ENCODE measurements at places on chromosomes 11 and 22. TPM values are rescaled to one million over a fixed set of nuclear protein-coding genes. Genes with fewer than 3 reads are reported as not detected.
A peak's percentile ranks its signal among the peaks of the same experiment; 100 is the strongest.

- no peak overlapping the region for H3K27ac ChIP-seq
- peaks cover 4% of the 10 kb centered on the region for H3K27me3 ChIP-seq
- H3K4me1 ChIP-seq: peaks cover 1% of the 10 kb centered on the region
Observed at GRCh38 chr22:48907591-48907990, 920.1 kb downstream of the BRD1 start.

GRCh38 chr11:19663206-19663605, 49.4 kb upstream of the NAV2 start:
- no peak overlapping the region for H3K27ac ChIP-seq
- H3K27me3 ChIP-seq: peaks cover 14% of the 10 kb centered on the region
- DNase-seq: no peak
- no peaks in the 10 kb centered on the region for H3K36me3 ChIP-seq

DNA sequence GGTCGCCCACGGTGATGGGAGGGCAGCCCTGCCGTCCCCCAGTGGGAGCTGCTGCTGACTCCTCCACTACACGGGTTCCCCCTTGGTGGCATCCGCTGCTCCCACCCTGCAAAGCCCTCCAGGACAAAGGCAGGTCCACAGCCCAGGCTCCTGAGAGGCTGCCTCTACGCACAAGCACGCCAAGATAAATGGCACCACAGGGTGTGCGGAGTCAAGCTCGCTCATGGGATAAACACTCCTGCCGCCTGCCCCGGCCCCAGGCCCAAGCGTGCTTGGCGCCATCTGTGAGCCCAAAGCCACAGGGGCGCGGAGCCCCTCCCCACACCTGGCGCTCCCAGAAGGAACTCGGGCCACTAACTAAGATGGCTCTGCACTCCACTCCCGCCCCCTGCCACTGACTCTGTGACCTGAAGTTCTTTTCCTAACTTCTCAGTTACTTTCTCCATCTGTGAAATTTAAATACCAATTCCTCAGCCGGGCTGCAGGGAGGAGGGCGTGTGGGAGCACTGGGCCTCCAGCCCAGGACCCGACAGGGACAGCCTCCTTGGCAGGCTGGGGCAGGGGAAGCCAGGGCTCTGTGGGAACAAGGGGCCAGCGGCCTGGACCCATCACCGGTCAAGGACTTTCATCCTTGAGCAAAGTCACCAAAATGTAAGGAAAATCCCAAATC, 14.9 kb downstream of the EHD1 start:
- H3K4me1 ChIP-seq: peaks cover 92% of the 10 kb centered on the region
- H3K36me3 ChIP-seq: peaks cover 8% of the 10 kb centered on the region
- H3K27me3 ChIP-seq: no peaks in the 10 kb centered on the region
- no peak overlapping the region for H3K4me3 ChIP-seq
- peak overlapping the region; percentile 92 for H3K27ac ChIP-seq

DNA sequence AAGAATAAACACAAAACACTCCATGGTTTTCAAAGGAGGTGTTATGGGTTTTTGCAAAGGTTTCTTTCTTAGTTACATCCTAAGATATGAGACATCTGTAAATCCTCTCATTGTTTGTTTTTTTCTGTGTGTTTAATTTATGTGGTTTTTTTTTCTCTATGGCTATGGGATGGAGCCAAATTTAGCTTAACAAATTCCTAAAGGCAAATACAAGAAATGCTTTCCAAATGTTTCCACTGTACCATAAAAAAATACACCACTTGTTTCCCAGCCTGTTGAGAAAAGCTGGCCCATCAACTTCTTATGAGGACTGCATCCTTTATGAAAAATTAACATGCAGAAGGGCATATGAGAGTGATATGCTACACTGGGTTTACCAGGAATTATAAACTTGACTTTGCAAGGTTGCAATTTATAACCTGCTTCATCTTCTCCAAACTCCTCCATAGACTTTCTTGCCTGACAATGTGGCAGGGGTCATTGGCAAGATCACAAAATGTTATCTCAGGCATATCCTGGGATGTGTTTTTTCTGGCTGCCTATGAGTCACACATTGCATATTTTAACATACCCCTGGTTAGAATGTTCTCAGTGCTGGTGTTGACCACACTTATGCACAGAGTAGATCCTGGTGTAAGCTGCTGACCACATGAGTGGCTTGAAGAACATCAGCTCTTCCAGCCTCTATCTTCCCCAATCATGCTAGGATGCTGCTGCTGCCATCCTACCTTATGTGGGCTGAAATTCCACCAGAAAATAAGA, 137.6 kb upstream of the TTC12 start:
- H3K4me3 ChIP-seq: no peak overlapping the region
- no peaks in the 10 kb centered on the region for H3K36me3 ChIP-seq
- no peaks in the 10 kb centered on the region for H3K4me1 ChIP-seq
- H3K27ac ChIP-seq: no peak overlapping the region

DNA sequence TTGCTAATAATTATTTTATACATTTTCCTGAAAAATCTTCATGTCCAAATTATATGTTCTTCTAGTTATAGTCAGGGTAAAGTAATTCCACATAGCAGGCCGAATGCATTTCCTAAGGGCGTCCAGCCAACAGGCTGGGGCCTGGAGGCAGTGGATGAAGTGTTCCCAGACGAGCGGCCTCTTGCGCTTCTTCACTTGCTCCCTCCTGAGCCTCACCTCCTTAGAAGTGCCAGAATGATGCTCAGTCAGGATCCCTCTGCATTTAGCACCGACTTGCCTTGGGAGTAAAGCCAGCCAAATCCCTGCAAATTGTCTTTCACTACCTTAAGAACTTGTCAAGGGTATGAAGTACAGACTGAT, 1.5 kb downstream of the OLFML1 start:
- H3K4me3 ChIP-seq: no peak overlapping the region
- H3K27ac ChIP-seq: peak overlapping the region; percentile 32
- H3K36me3 ChIP-seq: no peaks in the 10 kb centered on the region
- H3K4me1 ChIP-seq: peaks cover 6% of the 10 kb centered on the region
- no peak for DNase-seq

- no peak for DNase-seq
- H3K27me3 ChIP-seq: peaks cover 23% of the 10 kb centered on the region
- no peaks in the 10 kb centered on the region for H3K36me3 ChIP-seq
- no peak overlapping the region for H3K4me3 ChIP-seq
Observed at GRCh38 chr22:32354360-32355351, 3.0 kb upstream of the RFPL3 start.

- no peaks in the 10 kb centered on the region for H3K27me3 ChIP-seq
- peak; percentile 79 for DNase-seq
- peak overlapping the region; percentile 61 for H3K27ac ChIP-seq
- H3K4me3 ChIP-seq: peak overlapping the region; percentile 65
- peaks cover 67% of the 10 kb centered on the region for H3K4me1 ChIP-seq
Observed at GRCh38 chr22:22207845-22208564, 36.6 kb upstream of the VPREB1 start.

DNA sequence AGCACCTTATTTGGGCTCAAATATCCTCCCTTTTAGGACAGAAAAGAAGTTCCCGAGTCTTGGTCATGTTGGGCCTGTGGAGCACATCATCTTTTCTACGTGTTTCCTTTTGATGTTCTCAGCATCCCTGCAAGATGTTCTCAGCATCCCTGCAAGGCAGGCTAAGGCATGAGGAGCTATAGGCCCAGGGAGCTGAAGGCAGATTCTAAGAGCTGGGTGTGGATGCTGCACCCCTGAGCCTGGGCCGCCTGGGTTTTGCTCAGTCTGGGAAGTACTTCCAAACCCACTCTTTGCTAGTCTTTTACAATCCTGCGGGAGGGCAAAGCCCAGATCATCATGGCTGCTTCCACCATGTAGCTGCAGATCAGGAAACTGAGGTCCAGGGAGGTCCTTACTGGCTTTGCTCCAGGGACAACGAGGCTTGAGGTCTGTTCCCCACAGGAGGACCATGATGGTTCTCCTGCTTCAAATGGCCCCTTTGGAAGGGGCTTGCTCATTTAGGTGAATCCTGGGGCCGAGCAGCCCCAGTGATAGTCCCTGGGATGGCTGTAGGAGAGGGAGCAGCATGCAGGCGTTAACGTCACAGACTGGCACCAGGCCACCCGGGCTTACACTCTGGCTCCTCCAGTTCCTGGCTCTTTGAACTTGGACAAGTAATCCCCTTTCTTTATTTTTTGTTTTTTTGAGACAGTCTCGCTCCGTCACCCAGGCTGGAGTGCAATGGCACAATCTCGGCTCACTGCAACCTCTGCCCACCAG, 10.6 kb downstream of the LRRC75B start:
- H3K27ac ChIP-seq: no peak overlapping the region
- no peak overlapping the region for H3K4me3 ChIP-seq
- no peaks in the 10 kb centered on the region for H3K36me3 ChIP-seq
- no peaks in the 10 kb centered on the region for H3K4me1 ChIP-seq

GRCh38 chr11:10233581-10233980, 60.4 kb downstream of the SBF2 start:
- no peaks in the 10 kb centered on the region for H3K27me3 ChIP-seq
- DNase-seq: no peak
- no peak overlapping the region for H3K27ac ChIP-seq
- H3K36me3 ChIP-seq: peaks cover 7% of the 10 kb centered on the region

DNA sequence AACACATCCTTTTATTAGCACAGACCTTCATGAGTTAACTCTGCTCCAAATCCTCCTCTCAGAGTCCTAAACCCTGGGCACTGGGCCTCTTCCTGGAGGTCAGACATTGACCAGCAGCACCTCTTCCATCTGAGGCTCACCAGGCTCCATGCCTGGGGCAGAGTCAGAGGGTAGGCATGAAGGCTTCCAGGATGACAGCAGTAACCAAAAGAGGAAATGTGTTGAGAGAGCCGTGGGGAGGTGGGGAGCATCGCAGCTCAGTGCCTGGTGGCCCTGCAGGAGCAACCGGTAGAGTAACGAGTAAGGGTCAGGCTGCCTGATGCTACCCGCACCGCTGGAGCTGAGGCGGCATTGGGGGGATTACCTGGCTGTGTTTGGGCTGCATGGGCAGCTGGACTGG, 9.4 kb upstream of the NAV2 start:
- H3K4me3 ChIP-seq: no peak overlapping the region
- no peak overlapping the region for H3K27ac ChIP-seq
- no peak for DNase-seq
- H3K36me3 ChIP-seq: no peaks in the 10 kb centered on the region
- H3K27me3 ChIP-seq: peaks cover 39% of the 10 kb centered on the region

DNA sequence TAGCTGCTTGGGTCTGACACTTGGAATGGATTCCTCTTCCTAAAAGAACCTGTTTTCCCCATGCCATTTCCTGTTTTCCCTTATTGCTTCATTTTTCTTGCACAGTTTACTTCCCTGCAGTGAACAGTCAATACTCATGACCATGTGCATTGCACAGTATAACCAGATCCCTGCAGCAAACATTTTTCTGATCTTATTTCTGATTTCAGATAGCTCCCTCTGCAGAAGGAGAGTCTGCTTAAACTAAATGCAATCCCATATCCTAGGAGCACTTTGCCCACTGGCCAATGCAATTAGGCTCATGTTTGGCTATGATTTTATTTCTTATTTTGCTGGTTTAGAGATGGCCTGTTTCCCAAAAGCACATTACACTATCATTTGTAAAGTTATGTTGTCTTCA, 96.7 kb upstream of the CD44 start:
- H3K4me3 ChIP-seq: no peak overlapping the region
- no peaks in the 10 kb centered on the region for H3K27me3 ChIP-seq
- H3K27ac ChIP-seq: peak overlapping the region; percentile 99
- no peaks in the 10 kb centered on the region for H3K36me3 ChIP-seq
- H3K4me1 ChIP-seq: peaks cover 33% of the 10 kb centered on the region
- no peak for DNase-seq

DNA sequence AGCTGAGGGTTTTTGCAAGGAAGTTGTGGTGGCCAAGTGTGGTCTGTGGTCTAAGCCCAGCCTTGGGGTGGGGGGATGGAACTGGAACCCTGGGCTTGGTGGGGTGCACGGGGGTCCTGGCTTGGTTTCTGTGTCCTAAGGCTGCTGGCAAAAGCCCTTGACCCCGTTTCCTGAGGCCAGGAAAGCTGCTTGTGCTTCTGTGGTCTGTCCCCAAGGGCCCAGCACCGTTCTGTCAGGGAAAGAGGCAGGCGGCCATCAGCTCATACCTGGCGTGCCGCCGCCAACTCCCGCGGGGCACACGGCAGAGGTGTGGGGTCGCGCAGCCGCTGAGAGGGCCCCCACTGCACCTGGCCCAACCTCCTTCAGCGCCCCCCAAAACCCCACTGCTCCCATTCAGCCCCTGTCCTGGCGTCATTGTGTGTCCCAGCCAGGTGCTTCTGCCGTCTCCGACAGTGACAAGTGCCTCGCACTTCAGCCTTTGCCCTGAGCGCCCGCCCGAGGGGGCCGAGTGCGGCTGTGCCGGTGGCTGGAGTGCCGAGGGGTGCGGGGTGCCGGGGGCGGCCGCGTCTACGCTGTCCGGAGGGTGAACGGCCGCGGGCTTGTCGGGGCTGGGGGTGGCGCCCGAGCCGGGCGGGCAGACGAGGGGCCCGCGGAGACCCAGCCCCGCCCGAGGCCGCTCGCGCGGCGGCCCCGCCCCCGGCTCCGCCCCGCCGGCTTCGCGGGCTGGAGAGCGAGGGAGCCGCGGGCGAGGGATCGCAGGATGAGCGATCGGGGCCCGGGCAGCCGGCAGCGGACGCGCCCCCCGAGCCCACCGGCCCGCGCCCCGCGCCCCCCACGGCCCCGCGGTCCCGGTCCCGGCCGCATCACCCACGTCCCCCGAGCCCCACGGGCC, at the start of gene CNIH2:
Gene CNIH2 (plus strand): TSS at position 705 of the 892 bp plus-strand sequence. CDS start 282 bp downstream, outside the sequence.
- peaks cover 42% of the 10 kb centered on the region for H3K4me1 ChIP-seq
- peak; percentile 55 for DNase-seq
- peak within 1 kb of the TSS; percentile 96 for H3K27ac ChIP-seq
- H3K27me3 ChIP-seq: peaks cover 17% of the 10 kb centered on the region
- peaks cover 8% of the 10 kb centered on the region for H3K36me3 ChIP-seq

DNA sequence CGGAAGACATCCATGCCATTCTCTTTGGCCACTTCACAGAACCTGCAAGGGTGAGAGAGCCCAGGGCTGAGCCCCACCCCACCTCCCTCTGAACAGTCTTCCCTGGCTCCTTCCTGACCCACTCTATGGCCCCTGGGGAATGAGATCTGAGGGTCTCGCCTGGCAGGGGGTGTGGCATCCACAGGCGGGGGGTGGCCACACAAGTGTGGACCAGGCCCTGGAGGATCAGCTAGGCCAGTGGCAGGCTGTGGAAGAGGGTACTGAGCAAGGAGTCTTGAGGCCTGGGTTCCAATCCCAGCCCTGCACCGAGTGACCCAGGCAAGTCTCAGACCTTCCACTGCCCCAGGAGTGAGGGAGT, 5.6 kb upstream of the LRFN4 start:
- H3K27me3 ChIP-seq: no peaks in the 10 kb centered on the region
- no peak overlapping the region for H3K27ac ChIP-seq
- peaks cover 8% of the 10 kb centered on the region for H3K4me1 ChIP-seq
- H3K4me3 ChIP-seq: no peak overlapping the region
- no peak for DNase-seq

- no peaks in the 10 kb centered on the region for H3K27me3 ChIP-seq
- H3K4me1 ChIP-seq: no peaks in the 10 kb centered on the region
- H3K4me3 ChIP-seq: no peak overlapping the region
- H3K36me3 ChIP-seq: peaks cover 7% of the 10 kb centered on the region
- no peak overlapping the region for H3K27ac ChIP-seq
Observed at GRCh38 chr22:44099696-44100095, 75.6 kb downstream of the PARVB start.

GRCh38 chr11:81989093-81989492, 744.6 kb downstream of the FAM181B start:
- DNase-seq: no peak
- H3K4me1 ChIP-seq: peaks cover 2% of the 10 kb centered on the region
- peaks cover 8% of the 10 kb centered on the region for H3K36me3 ChIP-seq
- no peak overlapping the region for H3K27ac ChIP-seq
- no peaks in the 10 kb centered on the region for H3K27me3 ChIP-seq

Gene ZP1
- not detected for polyA plus RNA-seq

Gene SPTBN2
- polyA plus RNA-seq: not detected

Gene HSPB2
- polyA plus RNA-seq: not detected

Gene APOBEC3A
- 0.40 TPM for polyA plus RNA-seq

Measured in naive B cell (primary cell).